ENCODE measurements at places on chromosomes 13 and 19.

DNA sequence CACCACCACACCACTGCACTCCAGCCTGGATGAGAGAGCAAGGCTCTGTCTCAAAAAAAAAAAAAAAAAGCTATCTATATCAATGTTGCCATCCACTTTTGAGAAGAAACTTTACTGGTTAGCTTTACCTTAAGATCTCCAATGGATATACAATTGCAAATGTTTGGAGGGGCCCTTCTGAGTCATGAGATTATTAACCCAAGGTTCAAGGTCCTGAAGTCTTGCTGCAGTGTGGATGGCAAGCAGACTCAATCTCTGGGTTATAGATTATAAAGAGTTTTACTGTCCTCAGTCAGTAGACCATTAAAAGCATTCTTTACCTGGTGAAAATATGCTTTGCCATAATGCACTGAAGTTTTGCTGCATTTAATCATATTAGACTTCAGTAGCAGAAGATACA, 3.7 kb upstream of the ZNF431 start:
- DNase-seq: no peak

DNA sequence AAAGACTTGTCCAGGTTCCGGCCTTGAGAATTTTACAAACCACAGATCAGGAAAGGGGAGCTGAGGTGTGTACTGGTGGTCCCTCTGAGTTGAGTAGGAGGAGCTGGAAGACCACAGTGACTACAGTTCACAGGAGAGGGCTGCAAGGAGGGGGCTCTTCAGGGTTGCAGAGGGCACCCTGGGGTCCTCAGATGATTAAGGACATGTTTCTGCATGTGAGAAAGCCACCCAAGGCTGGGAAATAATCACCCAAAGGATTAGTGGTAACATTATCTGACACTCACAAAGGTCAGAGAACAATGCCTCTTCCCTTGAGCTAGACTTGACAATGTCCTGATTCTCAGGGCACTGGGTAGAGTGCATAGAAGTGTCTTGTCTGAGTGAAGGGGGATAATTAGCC, 540.4 kb downstream of the IRS2 start:
- no peak for DNase-seq

- no peak for DNase-seq
These were observed 356.9 kb downstream of the NDFIP2 start for GRCh38 chr13:79837741-79838450.

DNA sequence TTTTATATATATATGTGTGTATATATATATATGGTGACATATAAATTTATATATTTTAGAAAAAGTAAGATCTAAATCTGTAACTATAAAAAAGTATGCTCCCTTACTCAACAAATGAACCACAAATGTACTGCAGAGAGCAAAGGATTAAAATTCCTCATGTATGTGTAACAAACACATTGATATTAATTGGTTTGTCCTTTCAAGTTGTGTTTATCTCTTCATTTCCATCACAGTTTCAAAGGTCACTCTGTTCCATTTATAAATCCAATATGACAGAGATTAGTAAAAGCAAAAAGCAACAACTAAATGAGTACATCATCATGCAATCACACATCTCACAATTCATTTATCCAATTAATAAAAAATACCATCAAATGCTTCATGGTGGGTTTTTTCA, 247.9 kb downstream of the DACH1 start:
- DNase-seq: no peak

DNA sequence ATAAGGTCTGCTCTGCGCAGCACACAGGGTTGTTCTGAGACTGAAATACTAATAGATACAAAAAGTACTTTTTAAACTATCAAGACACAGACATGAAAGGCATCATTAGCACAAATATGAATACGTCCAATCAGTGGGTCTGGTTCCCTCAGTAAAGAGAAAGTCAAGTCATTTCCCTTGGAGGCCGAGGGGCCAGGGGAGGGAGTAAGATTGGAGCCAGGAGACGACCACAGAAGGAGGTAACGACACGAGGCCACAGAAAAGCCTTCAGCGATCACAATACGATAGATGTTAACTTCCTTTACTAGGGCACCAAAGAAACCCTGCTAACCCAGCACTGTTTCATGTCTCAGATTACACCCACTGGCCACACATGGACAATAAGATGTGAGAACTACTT, 5.3 kb downstream of the CARS2 start:
- DNase-seq: no peak

- DNase-seq: no peak
These were observed 4.1 kb downstream of the KLK2 start for GRCh38 chr19:50877338-50877737.

DNA sequence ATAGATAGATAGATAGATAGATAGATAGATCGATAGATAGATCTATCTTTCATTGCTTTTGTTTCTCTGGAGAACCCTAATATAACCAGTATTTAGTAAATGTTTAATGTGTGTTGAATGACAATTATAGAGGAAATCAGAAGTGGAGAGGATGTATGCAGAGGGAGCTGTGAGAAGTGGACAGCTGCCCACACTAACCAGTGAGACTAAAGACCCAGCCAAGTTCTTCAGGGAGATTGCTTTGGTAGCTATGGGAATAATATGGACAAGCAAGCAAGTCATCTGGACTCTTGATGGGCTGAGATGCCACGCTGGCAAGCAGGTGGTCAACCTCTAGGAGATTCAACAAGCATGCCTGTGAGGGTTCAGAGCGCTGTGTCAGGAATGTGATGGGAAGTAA, 14.9 kb upstream of the INTS6 start:
- no peak for DNase-seq

DNA sequence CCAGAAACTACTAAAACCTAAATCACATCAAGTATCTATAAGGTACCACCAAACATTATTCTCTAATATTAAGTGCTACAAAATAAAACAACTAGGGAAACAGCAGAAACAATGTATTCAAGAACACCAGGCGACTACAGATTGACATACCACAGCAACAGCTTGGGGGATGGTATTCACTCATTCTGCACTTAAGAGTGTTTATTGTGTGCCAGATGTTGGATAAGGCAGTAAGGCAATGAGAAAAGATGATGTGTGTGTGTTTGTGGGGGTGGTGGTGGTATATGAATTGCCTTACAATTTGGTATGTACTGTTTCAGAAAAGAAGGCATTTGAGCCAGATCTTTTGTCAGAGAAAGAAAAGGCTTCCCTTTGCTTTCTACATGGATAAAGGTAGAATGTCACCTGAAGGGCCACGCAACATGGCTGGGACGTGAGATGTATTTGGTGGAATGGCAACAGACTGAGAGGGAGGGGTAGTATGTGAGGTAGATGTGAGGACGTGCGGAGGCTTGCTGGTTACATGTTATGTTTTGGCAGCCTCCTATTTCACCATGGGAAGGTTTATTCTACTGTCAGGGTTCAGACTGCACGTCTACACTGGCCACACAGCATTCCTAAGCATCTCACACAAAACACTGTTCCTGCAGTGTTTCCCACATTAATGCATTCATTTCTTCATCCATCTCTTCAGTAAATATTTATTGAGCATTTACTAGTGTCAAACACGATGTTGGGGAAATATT, 300.7 kb downstream of the KLF12 start:
- no peak for DNase-seq

- no peak for DNase-seq
These were observed 59.6 kb downstream of the DCT start for GRCh38 chr13:94419925-94420305.

DNA sequence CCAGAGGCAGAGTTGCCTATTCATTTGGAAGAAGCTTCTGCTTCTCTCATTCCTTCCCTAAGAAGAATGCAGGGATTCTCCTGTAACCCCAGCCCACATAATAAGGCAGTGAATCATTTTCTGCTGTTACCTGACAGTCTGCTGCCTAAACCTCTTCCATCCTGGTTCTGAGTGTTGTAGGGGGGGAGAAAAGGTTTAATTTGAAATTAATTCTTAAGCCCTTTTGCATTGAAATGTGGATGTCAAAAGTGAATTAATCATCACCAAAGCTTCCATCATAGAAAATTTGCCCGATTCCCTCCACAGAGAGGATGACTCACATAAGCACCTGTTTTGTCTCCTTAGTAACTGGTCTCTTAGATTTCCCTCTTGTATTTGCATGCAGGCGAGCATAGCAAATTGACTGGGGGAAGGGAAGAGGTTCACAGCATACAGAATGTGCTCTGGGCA, 146.7 kb upstream of the FNDC3A start:
- no peak for DNase-seq

- no peak for DNase-seq
These were observed 35.0 kb upstream of the VWA8 start for GRCh38 chr13:41995946-41996345.

- no peak for DNase-seq
These were observed 6.3 kb upstream of the RDH13 start for GRCh38 chr19:55068950-55069864.

- DNase-seq: no peak
These were observed at the start of gene LPAR6 for GRCh38 chr13:48412881-48413351. Gene LPAR6, minus strand, starts transcription at chr13:48413113. Its CDS starts 690 bp downstream, at chr13:48412423.

DNA sequence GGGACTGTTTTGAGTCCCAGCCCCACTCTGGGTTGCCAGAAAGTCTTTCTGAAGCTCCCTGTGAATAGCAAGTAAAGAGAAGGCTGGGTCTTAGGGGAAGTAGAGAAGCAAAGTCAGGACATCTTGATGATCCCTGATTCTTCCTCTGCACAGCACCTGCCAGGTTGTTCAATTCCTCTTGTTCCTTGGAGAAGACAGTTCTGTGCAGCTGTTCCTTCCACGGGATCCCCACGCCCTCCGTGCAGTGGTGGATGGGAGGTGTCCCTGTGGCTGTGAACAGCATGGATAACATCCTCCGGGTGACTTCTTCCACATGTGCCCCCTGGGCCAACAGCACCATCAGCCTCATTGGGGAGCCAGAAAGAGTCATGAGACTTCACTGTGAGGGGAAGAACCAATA, 29.1 kb upstream of the IGLON5 start:
- DNase-seq: no peak

DNA sequence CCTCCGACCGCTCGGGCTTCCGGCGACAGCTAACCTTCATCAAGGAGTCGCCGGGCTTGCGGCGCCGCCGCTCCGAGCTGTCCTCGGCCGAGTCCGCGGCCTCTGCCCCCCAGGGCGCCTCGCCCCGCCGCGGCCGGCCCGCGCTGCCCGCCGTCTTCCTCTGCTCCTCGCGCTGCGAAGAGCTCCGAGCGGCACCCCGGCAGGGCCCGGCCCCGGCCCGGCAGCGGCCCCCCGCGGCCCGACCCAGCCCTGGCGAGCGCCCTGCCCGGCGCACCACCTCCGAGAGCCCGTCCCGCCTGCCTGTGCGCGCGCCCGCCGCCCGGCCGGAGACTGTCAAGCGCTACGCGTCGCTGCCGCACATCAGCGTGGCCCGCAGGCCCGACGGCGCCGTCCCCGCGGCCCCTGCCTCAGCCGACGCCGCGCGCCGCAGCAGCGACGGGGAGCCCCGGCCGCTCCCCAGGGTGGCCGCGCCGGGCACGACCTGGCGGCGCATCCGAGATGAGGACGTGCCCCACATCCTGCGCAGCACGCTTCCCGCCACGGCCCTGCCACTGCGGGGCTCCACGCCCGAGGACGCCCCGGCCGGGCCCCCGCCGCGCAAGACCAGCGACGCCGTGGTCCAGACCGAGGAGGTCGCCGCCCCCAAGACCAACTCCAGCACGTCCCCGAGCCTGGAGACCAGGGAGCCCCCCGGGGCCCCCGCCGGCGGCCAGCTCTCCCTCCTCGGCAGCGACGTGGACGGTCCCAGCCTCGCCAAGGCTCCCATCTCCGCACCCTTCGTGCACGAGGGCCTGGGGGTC, 9.6 kb downstream of the C19orf25 start:
- no peak for DNase-seq

DNA sequence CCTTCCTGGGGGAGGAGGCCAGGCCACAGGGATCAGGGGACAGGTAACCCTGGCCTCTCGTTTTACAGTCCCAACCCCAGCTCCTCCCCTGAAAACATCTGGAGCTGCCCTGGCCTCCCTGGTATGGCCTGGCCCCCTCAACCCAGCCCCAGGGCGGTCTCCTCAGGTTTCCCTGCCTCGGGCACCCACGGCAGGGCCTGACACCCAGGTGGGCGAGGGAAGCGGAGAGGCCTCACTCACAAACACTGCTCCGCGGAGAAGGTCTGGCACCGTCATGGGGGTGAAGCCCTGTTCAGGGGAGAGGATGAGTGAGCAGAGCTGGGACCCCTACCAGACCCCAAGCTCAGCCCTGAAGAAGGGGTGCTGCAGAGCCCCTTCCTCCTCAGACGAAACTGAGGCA, 6.5 kb upstream of the CCER2 start:
- no peak for DNase-seq

GRCh38 chr13:31545616-31546015, 193.7 kb upstream of the RXFP2 start:
- DNase-seq: no peak

GRCh38 chr13:112240076-112240475, 136.1 kb upstream of the SPACA7 start:
- no peak for DNase-seq

- peak; percentile 72 for DNase-seq
These were observed 13.3 kb downstream of the C3 start for GRCh38 chr19:6707011-6707657.

- no peak for DNase-seq
These were observed 75.0 kb upstream of the OXGR1 start for GRCh38 chr13:97069050-97069815.

GRCh38 chr13:50995854-50996253, 86.3 kb downstream of the RNASEH2B start:
- DNase-seq: no peak

DNA sequence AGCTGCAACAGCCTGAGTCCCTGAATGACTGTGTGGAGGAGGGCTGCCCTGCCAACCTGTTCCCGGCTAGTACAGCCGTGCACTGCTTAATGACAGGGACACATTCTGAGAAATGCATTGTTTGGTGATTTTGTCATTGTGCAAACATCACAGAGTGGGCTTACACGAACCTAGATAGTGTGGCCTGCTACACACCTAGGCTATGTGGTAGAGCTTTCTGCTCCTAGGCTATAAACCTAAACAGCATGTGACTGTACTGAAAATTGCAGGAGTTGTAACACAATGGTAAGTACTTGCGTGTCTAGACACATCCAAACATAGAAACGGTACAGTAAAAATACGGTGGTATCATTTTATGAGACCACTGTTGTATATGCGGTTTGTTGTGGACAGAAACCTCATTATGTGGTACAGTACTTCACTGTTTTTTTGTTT, 35.0 kb downstream of the VASP start:
- no peak for DNase-seq

DNA sequence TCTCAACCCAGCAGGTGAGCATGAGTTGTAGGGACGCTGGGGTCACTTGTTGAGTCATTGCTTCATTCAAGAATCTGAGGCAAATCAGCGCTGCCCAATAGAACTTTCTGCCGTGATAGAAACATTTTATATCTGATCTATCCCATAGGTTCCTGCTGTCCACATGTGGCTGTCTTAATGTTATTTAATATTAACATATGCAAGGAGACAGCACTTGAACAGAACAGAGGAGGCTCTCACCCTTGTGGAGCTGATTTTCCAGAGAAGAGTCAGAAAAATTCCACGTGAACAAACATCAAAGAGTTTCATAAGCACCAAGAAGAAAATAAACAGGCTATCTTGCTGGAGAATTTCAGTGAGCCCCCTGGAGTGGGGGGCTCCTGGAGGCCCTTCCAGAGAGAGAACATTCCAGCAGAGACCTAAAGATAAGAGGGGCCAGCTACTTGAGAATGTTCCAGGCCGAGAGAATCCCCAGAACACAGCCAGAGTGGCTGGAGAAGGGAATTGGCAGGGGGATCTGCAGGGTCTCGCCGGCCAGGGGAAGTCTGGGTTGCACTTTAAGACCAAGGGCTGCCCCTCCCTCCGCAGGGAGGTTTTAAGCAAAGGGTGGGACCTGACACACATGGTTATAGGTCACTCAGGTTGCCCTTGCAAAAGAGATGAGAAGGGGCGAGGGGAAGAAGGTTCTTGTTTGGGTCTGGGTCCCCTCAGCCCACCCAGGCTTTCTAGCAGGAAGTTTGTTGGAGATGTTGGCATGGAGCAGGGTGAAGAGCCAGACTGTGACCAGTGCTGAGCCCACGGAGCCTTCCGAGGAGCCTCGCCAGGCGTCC, 135.7 kb downstream of the CRYL1 start:
- DNase-seq: no peak
